ENCODE measurements at places on chromosomes 16 and 17.

- DNase-seq = no peak
These were observed 14.7 kb upstream of the ZNF469 start for GRCh38 chr16:88368036-88368435.

DNA sequence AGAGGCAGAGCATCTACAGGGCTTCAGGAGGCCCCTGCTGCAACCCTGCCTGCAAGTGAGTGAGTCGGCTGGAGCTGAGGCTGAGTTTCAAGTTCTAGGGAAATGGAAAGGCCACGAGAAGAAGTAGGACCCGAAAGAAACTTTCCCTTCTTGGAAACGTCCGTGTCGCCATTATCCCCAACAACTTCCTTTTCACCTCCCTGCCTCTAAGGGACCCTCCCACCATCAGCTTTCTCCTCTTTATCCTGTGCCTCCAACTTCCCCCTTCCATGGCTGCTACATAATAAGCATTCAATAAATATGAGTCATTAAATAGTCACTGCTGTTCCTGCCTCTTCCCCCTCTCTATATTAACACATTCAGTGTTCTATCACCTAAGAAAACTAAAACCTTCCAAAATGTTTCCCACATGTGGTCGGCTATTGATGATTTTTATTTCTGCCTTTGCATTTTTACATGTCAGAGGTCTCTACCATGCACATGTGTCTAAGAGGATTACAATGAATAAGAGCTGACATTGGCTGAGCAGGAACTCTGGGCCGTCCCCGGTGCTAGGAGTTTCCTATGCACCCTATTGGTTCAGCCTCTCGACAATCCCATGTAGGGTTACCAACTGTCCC, 115.9 kb upstream of the TNRC6C start:
- peak; percentile 26 for DNase-seq

DNA sequence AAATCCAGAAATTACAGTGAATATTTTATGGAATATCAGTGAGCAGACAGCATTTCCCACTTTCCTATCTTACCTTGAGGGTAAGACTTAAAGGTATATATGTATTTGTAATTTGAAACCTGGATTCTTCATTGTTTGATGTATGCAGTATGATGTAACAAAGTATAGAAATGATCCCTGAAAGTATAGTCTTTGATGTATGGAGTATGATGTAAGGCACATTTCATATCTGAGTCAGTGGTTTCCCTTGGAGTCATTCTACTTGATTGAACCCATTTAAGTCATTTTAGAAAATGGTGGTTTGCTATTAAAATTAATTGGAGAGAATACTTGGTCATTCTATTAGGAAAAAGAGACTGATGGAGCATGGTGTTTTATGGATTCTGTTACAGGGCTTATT, 10.1 kb downstream of the AMZ2 start:
- DNase-seq = no peak

- no peak for DNase-seq
These were observed 495.9 kb upstream of the RBFOX1 start for GRCh38 chr16:6836766-6837165.

DNA sequence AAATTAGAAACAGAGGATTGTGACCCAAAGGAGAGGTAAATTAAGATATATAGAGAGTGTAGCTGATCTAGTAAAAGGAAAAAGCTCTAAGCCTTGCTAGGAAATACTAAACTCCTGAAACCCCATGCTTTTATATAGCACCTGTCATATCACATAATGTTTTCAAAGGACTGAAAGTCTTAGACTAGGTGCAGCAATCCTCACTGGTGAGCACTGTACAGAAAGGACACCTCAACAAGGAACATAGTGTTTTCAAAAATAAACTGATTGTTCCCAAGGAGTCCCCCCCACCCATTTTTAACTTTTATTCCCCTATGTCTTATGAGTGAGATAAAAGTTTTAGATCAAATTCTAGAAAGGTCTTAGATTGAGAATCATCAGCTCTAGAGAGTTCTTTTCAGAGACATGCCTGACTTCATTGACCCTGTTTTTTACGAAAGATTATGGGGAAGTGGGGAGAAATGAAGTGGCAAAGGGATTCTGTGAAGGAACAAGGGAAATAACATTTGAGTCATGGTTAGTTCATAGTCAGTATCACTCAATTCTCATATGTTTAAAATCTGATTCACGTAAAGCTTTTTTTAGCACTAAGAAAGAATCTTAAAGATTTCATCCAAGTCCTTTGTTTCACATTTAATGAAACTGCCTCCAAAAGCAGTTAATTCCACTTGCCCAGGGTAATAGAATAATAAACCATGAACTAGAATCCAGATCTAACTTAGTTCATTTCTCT, 166.4 kb downstream of the CYB561 start:
- no peak for DNase-seq

- DNase-seq = no peak
These were observed 46.5 kb downstream of the GAS7 start for GRCh38 chr17:10151667-10152496.

DNA sequence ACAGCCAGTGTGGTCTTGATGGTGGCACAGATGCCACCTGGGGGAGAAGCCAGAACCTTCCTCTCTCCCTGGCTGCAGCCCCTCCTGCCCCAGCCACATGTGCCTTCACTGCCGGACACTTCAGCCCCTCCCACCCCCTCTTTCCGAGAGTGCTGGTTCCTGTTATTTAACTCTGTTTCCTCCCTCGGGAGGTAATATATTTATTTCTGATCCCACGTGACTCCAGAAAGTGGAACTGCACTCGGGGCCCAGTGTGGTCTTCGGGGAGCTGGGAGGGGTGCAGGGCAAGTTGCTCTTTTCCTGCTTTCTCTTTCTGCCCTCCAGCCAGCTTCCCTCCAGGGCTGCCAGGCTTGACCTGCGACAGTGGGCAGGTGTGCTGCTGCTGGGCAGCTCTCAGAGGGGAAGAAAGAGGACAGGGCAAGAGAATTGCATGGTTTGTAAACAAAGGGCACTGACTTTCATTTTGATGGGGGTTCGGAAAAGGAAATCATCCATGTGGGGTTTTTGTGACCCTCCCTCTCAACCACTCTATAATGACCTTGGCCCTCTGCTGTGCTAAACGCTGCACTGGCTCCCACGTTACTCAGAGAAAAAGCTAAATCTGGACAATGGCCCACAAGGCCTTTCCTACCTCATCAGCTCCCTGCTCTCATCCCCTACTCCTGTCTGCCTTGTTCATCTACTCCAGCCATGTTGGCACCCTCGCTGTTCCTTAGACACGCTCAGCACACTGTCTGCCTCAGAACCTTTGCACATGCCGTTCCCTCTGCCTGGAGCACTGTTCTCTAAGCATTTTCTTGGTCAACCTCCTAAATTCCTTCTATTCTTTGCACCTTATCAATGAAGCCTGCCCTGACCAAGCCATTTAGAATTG, 8.2 kb upstream of the CIITA start:
- DNase-seq = no peak

- no peak for DNase-seq
These were observed 4.4 kb upstream of the SCPEP1 start for GRCh38 chr17:56973520-56973919.

DNA sequence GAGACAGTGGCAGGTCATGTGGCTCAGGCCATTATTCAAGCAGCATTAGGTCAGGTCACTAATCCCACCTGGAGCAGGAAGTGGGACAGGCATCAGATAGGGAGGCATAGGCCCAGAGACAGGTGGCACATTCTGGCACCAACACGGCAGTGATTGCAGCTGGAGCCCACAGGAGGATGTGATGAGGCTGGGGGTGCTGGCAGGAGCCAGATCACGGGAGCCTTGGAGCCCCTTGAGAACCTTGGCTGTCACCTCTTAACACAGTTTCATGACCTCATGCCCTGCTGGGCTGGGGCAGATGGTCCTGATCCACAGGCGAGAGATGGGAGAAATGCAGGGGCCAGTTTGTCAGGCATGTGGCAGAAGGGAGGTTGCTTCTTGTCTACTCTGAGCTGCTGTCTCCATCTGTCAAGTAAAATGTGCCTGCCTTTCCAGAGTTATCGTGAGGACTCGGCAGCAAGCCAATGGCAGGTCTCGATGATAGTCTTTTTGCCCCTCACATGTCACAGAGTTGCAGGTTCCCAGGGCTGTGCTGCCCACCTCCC, 109.6 kb downstream of the CLEC16A start:
- DNase-seq = no peak

DNA sequence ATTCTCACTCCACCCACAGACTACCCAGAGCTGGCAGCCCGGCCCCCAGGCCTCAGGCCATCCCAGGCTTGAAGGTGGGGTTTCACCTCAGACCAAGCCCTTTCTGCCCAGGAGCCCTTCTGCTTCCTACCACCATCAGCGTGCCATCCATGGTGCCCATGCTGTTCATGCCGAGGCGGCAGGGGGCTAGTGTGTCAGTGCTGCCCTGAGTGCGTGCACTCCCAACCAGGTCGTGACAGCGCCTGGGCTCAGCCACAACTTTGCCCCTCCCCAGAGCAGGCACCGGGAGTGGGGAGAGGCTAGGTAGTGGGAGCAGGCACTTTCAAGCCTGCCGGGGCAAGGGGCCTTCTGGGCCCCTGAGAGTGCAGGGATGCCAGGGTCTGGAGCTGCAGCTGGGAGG, 8.5 kb downstream of the B3GNT9 start:
- no peak for DNase-seq

DNA sequence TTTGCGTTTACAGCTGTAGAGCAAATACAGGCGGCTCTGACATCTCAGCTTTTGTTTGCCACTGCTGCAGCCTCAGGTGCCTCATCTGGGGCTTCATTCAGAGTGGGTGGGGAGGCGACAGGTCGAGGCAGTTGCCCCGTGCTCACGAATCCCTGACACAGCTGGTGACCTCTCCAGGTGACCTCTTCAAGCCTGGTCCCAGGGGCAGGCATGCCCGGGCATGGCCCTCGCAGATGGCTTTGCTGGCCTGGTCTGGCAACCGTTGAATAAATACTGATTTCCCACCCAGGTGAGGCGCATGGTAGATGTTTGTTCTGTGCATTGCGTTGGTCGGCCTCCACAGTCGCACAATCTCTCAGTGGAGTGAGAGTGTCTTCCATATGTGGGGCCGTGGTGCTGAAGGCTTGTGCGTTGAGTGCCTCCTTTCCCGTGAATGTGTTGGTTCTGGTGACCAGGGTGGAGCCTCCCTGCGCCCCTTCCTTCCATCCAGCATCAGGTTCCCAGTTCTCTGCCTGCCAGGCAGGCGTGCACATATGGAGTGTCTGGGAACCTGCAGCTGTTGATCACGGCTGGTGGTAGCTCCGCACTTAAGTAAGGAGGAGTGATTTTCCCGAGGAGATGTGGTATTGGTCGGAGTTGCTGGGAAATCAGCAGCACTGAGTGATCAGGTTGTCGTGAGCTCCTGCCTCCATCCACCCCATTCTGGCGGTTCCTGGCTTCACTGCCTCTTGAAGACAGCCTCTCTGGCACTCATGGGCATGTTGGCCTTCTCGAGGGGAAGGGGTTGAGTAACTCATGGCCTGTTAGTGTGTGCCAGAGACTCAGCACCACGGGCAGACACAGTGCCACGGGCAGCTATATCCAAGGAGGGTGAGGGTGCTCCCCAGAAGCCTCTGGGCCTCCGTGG, 149.7 kb downstream of the RPTOR start:
- DNase-seq = no peak

DNA sequence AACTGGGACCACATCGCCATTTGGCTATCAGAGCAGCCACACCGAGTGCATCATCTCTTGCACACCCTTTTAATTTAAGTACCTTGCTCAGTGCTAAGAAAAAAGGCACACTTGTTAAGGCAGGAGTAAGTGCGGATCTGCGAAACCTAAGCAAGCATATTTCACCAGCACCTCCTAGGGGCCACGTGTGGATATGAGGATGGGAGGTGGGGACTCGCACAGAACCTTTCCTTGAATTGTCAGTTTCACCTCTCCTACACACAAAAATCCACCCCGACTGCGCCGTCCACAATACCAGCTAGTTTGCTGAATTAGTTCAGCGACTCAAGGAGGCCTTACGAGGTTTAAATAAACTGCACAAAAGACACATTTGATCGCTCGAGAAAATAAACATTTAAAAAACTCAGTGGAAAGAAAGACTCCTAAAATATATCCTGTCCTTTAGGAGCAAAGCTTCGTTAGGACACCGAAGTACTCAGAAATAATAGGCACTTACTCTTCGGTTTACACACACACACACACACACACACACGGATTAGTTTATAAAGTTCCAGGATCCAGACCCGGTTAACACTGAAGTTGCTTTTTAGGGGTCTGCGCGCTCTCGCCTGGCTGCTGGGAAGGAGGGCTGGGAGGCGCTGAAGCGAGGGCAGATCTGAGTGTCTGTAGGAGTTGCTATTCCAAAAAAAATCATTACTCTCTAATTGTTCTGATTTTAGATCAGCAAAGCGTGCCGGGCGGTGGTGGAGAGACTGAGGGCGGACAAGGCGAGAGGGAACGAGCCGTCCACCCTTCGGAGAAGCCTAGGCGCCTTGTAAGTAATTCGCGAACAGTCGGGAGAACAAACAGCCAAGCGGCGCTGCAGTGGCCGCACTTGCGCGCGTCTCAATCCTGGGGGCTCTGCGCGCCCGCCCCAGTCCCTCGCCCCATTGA, 1.0 kb upstream of the KCNJ2 start:
- peak; percentile 18 for DNase-seq

GRCh38 chr16:278863-279366, 1.5 kb upstream of the ARHGDIG start:
- peak; percentile 36 for DNase-seq

DNA sequence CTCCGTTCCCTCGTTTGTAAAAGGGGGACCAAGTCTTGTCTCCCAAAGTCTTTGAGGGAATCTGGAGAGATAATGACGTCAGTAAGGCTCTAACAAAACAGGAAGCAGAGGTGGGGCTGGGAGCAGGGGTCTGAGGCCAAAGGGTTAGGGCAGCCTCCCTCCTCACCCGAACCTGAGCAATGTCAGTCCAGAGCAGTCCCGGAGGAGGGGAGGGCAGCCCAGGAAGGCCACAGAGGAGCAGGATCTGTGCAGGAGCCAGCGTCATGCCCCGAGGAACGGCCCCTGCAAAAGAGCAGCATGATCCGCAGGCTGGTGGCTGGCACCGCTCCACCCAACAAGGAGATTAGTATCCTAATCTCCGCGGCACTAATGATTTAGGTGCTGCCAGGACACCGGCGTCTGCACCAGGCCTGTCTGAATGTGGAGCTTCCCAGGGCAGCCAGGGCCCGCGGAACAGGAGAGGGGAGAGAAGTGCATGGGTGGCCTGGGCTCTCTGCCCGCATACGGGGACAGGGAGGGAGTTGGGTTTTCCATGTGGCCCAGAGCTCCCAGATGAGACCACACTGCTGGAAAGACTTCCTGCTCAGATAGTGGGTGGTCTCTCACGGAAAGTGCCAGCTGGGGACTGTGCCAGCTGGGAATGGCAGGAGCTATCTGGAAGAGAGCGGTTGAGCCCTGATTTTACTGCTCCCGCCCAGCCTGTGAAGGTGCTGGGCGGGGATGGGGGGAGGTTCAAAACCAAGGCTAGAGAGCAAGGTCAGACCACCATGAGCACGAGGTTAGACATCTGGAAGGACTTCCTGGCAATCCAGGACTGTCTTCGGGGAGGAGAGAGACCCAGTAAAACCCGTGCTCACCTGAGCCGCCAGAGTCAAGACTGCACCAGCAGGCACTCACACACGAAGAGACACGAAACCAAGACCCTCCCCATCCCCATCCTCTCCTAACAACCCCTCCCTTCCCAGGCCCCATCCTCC, 11.0 kb upstream of the KRT17 start:
- no peak for DNase-seq
